Natural killer cell (primary cell): ENCODE measurements at places on chromosomes 5 and 9. TPM values are rescaled to one million over a fixed set of nuclear protein-coding genes. Genes with fewer than 3 reads are reported as not detected.

DNA sequence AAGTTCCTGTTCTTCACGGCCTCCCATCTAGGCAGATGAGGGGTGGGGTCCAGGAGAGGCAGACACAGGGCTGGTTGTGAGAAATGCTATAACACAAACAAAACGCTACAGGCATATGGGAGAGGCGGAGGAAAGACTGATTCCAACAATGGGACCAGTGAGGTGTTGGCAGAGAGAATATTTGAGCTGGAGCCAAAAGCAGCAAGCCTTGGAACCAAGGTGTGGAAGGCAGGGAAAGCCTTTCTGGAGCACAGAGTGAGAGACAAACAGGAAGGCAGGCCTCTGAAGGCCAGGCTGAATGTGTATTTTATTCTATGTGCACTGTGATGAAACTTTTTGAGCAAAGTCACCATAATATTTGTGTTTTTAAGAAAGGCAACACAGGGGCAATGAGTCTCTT, 2.9 kb downstream of the ATPSCKMT start:
- peaks cover 20% of the 10 kb centered on the region for H3K4me1 ChIP-seq
- no peak for DNase-seq
- no peak overlapping the region for H3K4me3 ChIP-seq
- no peaks in the 10 kb centered on the region for H3K27me3 ChIP-seq
- no peaks in the 10 kb centered on the region for H3K36me3 ChIP-seq

- H3K27ac ChIP-seq: no peak overlapping the region
- no peaks in the 10 kb centered on the region for H3K4me1 ChIP-seq
- no peaks in the 10 kb centered on the region for H3K27me3 ChIP-seq
- H3K36me3 ChIP-seq: no peaks in the 10 kb centered on the region
- DNase-seq: no peak
These were observed 193.6 kb upstream of the VCAN start for GRCh38 chr5:83277953-83278352.

GRCh38 chr5:154520861-154521453, 42.9 kb upstream of the HAND1 start:
- no peak overlapping the region for H3K4me3 ChIP-seq
- H3K36me3 ChIP-seq: no peaks in the 10 kb centered on the region
- peak; percentile 7 for DNase-seq
- H3K27ac ChIP-seq: no peak overlapping the region
- peaks cover 10% of the 10 kb centered on the region for H3K27me3 ChIP-seq

- no peaks in the 10 kb centered on the region for H3K36me3 ChIP-seq
- DNase-seq: no peak
- no peak overlapping the region for H3K4me3 ChIP-seq
- H3K27ac ChIP-seq: no peak overlapping the region
These were observed 32.8 kb upstream of the NMUR2 start for GRCh38 chr5:152437866-152438265.

DNA sequence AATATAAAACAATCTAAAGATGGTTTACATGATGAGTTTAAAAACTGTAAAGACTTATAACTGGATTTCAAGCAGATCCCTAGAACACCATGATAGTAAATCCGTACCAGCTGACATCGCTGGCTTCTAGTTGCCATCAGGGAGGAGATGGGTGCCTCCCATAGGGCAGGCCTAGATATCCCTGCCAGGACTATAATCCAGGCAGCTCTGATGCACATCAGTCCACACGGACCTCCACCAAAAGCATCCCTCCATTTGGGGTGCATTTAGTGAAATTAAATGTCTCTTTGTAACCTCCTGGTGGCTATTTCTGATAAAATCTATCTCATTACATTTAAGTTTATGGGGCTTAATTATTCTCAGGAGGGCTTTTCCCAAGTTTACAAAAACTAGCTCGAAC, 45.8 kb downstream of the RETREG1 start:
- no peak overlapping the region for H3K4me3 ChIP-seq
- no peaks in the 10 kb centered on the region for H3K4me1 ChIP-seq
- H3K36me3 ChIP-seq: no peaks in the 10 kb centered on the region
- no peak overlapping the region for H3K27ac ChIP-seq

GRCh38 chr9:73153793-73154227, 2.1 kb downstream of the ANXA1 start:
- peak overlapping the region; percentile 54 for H3K4me3 ChIP-seq
- H3K27ac ChIP-seq: peak overlapping the region; percentile 76
- peaks cover 19% of the 10 kb centered on the region for H3K4me1 ChIP-seq

DNA sequence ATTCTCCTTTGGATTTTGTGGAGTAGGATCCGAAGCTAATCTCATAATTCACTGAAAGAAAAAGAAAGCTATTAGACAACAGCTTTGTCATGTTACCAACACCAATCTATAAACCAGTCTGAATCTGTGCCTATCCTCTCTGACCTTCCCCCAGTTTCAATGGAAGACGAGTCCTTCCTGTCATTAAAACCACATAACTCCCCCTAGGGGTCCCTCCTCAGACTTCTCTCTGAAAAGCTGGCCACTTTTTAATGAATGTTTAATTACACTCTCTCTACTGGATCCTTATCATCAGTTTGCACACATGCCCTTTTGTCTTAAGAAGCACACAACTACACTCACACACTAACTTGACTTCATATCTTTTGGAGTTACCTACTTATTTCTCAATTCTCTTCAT, 98.0 kb upstream of the TSLP start:
- H3K36me3 ChIP-seq: no peaks in the 10 kb centered on the region
- H3K27ac ChIP-seq: no peak overlapping the region
- no peak for DNase-seq
- H3K4me1 ChIP-seq: no peaks in the 10 kb centered on the region
- no peaks in the 10 kb centered on the region for H3K27me3 ChIP-seq

DNA sequence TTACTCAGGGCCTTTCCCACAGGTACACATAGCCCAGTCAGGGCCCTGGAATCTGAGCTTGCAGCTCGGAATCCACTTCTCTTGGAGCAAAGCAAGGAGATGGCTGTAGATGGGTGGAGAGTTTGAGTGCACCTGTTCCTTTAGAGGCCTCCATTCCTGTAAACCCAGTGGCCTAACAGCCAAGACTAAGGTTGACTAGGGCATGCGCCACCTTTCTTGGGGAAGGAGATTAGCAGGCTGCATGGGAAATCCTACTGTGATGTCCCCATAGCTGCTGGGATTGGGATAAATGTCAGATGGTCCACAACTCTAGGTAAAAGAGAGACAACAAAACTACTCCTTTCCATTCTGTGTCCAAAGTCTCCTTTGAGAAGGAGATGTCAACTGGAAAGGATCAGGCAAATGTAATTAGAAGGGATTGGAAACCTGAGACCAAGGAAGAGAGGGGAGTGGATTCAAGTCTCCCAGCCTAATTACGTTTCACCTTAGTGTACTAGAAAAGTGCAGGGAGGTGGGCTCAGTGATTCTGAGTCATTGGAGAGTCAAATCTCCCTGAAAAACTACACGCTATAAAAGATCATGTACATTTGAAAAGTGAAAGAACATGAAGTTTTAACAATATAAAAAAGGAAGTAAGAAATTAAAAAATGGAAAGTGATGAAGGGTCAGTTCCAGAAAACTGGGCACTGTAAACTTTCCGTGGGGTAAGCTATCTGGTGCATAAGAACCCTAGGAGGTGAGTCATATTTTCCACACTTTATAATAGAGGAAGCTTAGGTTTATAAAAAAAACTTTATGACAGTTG, 104.2 kb downstream of the SEC61B start:
- no peaks in the 10 kb centered on the region for H3K27me3 ChIP-seq
- no peaks in the 10 kb centered on the region for H3K36me3 ChIP-seq
- DNase-seq: no peak
- H3K4me3 ChIP-seq: no peak overlapping the region
- no peak overlapping the region for H3K27ac ChIP-seq

GRCh38 chr9:126480813-126481212, 132.9 kb upstream of the LMX1B start:
- no peak for DNase-seq
- H3K4me1 ChIP-seq: peaks cover 25% of the 10 kb centered on the region
- no peak overlapping the region for H3K4me3 ChIP-seq
- peaks cover 1% of the 10 kb centered on the region for H3K36me3 ChIP-seq
- H3K27ac ChIP-seq: no peak overlapping the region
- peaks cover 2% of the 10 kb centered on the region for H3K27me3 ChIP-seq

Gene ARSI
- not detected for total RNA-seq

Gene CLIC3
- 161 TPM for total RNA-seq

Gene TYRP1
- not detected for total RNA-seq

Gene LRRC26
- not detected for total RNA-seq

Gene PCDHA10
- not detected for total RNA-seq

Gene ARHGEF39
- total RNA-seq: 3.2 TPM
